ENCODE measurements at places on chromosomes 12 and 14.

GRCh38 chr14:51564460-51564859, 87.2 kb upstream of the FRMD6 start:
- DNase-seq = peak; percentile 67

- DNase-seq = no peak
These were observed 15.0 kb upstream of the MDM2 start for GRCh38 chr12:68792952-68793351.

DNA sequence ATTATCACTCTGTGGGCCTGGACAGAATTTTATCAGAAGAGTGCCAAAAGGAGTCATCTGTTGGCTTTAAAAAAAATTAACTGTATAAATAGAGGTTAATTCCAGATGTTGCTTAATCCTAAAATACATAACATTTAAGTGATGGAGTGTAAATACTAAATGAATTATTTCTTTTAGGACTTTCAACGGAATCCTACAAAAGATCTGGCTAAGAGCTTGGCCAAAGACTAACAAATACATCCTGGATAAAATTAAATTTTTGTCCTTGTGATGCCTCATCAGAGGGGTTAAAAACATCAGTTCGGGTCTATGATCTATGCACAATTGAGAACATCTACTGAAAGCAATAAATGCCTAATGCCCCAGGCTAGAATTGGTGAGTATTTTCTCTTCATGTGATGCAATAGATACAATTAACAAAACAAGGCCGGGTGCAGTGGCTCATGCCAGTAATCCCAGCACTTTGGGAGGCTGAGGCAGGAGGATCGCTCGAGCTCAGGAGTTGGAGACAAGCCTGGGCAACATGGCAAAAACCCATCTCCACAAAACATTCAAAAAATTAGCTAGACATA, 49.8 kb upstream of the RAP1B start:
- no peak for DNase-seq

GRCh38 chr12:70549340-70550179, 87.7 kb downstream of the PTPRB start:
- DNase-seq = no peak

DNA sequence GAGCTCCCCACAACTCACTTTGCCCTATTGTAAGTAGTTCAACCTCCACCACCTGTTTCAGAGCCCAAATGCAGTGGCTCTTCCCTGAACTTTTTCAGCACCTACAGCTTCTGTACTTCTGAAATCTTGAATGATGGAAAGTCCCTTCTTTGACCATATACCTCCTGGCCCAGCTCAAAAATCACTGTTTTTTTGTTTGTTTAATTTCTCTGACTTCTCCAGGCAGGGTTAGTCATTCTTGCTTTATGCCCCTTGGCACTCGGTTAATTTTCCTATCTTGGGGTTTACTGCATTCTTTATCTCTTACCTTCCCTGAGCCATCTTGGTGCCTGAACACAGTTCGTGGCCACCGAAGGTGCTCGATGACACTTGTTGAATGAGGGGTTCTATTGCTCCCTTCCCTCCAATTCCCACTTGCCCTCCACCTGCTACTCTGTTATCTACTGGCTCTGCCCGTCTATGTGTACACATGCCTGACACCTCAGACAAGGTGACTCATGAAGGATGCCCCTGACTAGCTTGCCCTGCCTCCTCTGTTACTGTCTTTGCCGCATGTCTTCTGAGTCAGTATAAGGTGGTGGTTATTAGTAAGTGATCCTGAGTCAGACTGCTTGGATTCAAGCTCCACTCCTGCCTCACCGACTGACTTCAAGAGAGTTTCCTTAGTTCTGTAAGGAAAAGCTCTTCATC, 4.4 kb downstream of the AMHR2 start:
- DNase-seq = no peak

DNA sequence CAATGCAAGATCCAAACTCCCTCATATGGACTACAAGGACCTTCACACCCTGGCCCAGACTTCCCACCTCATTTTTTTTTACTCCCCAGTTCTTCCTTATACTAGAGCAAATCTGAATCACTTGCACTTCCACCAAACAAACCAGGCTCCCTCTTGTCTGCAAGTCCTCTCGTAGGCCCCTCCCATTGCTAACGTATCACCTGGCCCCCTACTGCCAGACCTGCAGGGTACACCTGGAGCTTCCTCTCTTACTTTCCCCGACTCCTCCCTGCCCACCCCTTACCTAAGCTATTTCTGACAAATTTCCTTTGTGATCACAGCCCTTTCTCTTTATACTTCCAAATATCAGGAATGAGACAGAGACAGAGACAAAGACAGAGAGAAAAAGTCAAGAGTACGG, 463.9 kb downstream of the GALC start:
- DNase-seq = no peak

GRCh38 chr14:45251912-45252311, 1.1 kb downstream of the MIS18BP1 start:
- DNase-seq = no peak

DNA sequence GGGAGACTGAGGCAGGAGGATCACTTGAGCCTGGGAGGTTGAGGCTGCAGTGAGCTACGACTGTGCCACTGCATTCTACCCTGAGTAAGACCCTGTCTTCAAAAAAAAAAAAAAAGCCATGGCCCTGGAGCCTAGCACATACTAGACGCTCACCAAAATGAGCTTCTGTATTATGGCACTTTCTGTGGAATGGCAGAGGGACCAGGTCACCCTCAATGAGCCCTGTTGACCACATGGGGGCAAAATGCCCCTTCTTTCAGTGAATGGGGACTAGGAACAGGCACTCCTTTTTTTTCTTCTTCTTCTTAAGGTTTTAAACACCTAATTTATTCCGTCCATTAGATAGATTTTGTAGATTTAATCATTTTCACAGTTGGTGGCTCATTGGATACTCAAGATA, 50.5 kb downstream of the FAM222A start:
- no peak for DNase-seq

GRCh38 chr12:26798023-26798422, 35.0 kb downstream of the ITPR2 start:
- no peak for DNase-seq

- no peak for DNase-seq
These were observed 37.5 kb upstream of the KRR1 start for GRCh38 chr12:75548879-75549278.

DNA sequence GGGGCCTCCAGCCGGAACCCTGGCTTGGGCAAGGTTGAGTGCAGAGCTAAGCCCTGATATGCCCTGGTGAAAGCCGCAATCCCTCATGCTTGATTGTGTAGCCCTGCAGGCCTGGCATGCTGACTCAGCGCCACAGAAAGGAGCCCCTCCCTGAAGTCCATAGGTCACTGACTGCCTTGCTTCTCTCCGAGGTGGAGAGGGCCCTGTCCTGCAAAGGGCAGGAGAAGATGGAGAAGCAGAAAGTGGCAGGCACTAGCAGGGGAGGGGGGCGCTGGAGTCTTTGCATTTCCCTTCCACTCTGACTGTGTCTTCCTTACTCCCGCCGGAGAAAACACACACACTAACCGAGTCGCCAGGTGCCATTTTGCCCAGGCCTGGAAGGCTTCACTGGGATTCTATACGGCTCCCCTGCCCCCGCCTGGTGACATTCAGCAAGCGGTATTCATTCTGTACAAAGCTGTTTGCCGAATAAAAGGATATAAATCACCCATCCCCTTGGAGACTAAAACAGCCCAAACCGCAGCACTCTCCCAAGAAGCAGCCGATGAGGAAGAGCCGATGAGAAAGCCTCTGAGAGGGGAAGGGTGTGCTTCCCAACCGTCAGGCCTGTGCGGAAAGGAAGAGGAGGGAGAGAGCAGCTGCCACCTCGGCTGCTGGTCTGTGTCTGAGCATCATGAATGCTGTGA, 69.8 kb downstream of the SLC6A12 start:
- DNase-seq = no peak

GRCh38 chr14:88142997-88143396, 138.1 kb downstream of the GPR65 start:
- no peak for DNase-seq

GRCh38 chr14:89620436-89620835, 203.4 kb upstream of the FOXN3 start:
- DNase-seq = no peak

DNA sequence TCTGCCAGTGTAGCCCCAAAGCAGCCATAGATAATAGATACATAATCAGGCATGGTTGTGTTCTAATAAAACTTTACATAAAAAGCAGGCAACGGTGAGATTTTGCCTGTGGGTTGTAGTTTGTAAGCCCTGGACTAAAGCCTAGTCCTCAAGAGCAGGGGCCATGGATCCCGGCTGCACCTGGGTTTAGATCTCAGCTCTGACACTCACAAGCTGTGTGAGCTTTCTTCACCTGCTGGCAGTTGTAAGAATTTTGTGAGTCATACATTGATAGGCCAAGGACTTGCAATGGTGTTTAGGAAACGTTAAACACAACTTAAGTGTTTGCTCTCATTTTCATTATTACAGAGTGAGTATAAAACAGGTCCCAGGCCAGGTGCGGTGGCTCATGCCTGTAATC, 395.8 kb upstream of the TBX3 start:
- no peak for DNase-seq

DNA sequence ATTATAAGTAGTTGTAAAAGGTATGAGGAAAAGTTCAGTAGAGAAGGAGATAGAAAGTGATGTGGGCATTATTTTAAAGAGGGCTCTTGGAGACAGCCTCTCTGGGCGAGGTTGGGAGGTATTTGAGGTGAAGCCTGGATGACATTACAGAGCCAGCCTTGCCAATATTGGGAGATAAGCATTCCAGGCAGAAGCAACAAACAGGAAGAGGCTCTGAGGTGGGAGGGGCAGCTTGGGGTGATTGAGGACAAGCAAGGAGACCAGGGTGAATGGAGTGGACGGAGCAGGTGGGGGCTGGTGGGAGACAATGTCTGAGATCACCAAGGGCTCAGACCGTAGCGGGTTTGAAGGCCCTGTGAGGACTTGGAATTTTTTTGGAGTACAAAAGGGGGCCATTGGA, 87.3 kb downstream of the DYRK2 start:
- DNase-seq = no peak

GRCh38 chr12:124828264-124829007, 35.2 kb downstream of the SCARB1 start:
- no peak for DNase-seq

- no peak for DNase-seq
These were observed 187.5 kb downstream of the RBM19 start for GRCh38 chr12:113778432-113779132.

- no peak for DNase-seq
These were observed 222.2 kb upstream of the TMEM260 start for GRCh38 chr14:56357428-56357827.

GRCh38 chr14:81453166-81453766, 53.1 kb upstream of the STON2 start:
- no peak for DNase-seq

GRCh38 chr12:25421651-25422167, 131.4 kb downstream of the LMNTD1 start:
- no peak for DNase-seq

DNA sequence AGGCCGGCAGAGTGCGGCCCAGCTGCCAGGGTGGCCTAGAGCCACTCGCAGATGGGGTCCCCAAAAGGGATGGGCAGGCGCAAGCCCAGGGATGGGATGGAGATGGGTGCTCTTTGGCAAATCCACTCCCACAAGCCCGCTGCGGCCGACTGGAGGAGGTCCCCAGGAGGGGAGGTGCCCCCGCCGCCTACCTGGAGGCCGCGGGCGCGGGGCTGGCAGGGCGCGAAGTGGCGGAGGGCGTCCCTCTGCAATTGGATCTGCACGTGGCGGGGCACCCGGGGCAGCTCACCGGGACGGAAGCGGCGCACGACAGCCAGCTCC, 730 bp downstream of the PPP1R3E start:
- no peak for DNase-seq

GRCh38 chr12:93167841-93168492, 209.8 kb upstream of the NUDT4 start:
- no peak for DNase-seq

- no peak for DNase-seq
These were observed 4.9 kb downstream of the SLC6A13 start for GRCh38 chr12:257521-258321.

DNA sequence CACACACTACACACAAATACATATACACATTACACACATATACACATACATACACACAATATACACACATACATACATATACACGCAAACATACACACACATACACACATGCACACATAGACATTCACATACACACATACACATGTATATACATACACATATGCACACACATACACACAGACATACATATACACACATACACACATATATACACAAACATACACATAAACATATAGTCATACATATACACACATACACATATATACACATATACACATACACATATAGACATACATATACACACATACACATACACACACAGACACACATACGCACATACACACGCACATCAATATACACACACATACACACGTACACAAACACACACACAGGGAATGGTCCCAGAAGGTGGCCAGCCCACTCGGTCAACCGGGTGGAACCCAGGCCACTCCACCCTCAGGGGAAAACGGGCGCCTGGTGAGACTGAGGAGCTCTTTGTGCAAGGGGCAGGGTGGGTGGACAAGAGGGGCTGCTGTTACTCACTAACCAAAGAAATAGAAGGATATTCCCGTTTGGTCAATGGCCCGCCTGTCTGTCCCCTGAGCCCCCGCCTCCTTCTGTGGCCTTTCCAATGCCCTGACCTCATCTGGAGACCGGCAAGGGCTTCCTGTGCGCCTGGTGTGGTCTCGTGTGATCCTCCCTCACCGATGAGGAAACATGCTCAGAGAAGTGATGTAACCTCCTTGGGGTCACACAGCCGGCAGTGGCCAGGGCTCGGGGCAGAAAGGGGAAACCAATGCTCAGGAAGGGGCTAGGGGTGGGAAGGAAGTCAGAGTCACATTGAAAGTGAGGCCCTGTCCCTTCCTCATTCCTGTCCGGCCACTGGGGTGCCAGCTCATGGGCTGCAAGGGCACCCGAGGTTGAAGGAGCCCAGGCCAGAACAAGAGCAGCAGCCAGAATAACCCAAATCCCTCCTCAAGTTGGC, 5.3 kb downstream of the TRPV4 start:
- DNase-seq = no peak

GRCh38 chr12:65695113-65695865, 129.0 kb upstream of the HMGA2 start:
- DNase-seq = no peak

GRCh38 chr14:26773906-26774593, 176.2 kb upstream of the NOVA1 start:
- no peak for DNase-seq

DNA sequence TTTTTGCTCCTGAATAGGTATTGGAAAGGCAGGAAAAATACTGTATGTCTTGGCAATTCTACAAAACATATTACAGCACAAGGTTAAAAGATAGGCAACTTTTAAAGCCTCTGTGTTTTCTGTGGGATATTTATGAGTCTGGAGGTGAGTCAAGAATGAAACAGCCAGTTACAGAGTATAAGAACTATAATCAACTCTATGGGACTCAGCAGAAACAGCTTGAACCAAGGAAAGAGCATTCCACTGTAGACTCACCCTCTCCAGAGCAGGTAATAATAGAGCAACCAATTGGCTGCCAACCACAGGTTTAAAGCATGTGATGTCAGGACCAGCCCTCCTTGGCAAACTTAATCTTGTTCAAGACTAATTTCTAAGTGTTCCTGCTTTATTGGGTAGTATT, 100.5 kb upstream of the MDM1 start:
- DNase-seq = no peak

- no peak for DNase-seq
These were observed 8.2 kb downstream of the SPRYD3 start for GRCh38 chr12:53070877-53071492.

- DNase-seq = no peak
These were observed 84.7 kb downstream of the DACT1 start for GRCh38 chr14:58722441-58722840.

GRCh38 chr14:105021656-105022275, 883 bp upstream of the CDCA4 start:
- peak; percentile 32 for DNase-seq

Data from NCI-H1417 treated with DMSO at 0.1 percent for 48 hours (cell line).